Activated naive CD8-positive, alpha-beta T cell treated with anti-CD3 and anti-CD28 coated beads for 36 hours (primary cell): ENCODE measurements at places on chromosomes 2 and 18.

DNA sequence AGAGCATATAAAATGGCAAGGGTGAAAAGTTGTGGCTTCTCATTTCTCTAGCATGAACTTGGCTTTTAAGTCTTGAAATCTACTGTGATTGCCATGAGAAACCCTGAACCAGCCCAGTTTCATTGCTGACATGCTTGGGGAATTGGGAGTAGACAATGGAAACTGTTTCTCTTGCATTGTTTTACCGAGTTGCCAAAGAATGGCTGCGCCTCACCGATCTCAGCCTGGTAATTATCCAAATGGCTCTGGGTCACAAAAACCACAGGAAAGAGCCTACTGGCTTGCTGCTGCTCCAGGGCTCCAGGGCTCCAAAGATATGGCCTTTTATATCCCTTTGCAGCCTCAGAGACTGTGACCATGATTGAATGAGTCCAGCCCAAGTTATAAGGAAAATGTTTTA is 310.4 kb upstream of the NT5C1B start:
- H3K27me3 ChIP-seq = no peaks in the 10 kb centered on the region
- peaks cover 2% of the 10 kb centered on the region for H3K36me3 ChIP-seq
- no peaks in the 10 kb centered on the region for H3K4me1 ChIP-seq
- no peak overlapping the region for H3K27ac ChIP-seq
- no peak overlapping the region for H3K4me3 ChIP-seq

DNA sequence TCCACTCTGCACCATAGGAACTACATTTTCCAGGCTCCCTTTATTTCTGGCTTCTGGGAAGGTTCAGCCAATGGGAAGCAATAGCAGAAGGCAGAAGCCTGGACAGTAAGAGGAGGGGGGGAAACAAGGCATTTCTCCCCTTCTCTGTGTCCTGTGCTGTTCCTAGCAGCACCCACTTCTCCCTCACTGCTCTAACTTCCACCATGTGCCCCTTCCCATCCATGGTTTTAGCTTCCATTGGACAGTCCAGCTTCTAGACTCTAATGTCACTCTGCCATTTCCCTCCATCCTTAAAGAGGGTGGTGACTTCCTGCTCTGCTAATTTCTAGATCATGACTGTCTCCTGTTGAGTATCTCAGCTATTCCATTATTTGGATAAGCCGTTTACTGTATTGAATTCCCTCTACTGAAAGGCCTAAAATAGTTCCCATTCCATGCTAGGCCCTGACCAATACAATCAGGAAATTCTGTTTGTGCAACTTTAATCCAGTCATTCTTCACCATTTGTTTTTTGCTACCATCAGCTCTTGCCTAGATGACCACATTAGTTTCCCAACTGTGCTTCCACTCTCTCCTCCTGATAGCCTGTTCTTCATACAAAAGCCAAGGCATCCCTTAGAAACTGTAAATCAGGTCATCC is 20.8 kb upstream of the LYPD1 start:
- no peak overlapping the region for H3K27ac ChIP-seq
- H3K4me3 ChIP-seq = no peak overlapping the region
- no peaks in the 10 kb centered on the region for H3K4me1 ChIP-seq
- peaks cover 4% of the 10 kb centered on the region for H3K27me3 ChIP-seq
- no peak for DNase-seq

- no peaks in the 10 kb centered on the region for H3K27me3 ChIP-seq
- H3K4me3 ChIP-seq = no peak overlapping the region
- H3K27ac ChIP-seq = no peak overlapping the region
- peaks cover 8% of the 10 kb centered on the region for H3K36me3 ChIP-seq
- peaks cover 36% of the 10 kb centered on the region for H3K4me1 ChIP-seq
These were observed 5.8 kb upstream of the PPP1CB start for GRCh38 chr2:28745876-28746275.

DNA sequence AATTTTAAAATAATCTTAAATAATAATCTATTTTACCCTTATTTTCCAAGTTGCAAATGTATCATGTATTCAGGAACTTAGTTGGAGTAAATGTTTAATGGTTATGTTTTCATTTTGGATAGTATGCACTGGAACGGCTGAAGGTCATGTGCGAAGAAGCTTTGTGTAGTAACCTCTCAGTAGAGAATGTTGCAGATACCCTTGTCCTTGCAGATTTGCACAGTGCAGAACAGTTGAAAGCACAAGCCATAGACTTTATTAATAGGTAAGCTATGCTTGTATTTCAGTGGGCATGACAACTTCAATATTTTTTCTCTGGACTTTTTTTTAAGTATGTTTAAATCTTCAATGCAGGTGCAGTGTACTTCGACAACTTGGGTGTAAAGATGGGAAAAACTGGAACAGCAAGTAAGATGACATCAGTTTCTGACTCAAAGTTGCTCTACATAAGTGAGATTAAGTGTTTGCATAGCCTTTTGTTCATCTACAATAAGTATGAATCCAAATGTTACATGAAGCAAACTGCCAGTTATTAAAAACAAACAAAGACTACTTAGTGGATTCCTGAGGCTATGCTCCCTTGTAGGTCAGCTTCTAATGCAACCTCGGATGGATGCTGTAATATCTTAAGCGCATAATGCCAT is 63.1 kb downstream of the SPOPL start:
- H3K4me1 ChIP-seq = no peaks in the 10 kb centered on the region
- peaks cover 34% of the 10 kb centered on the region for H3K36me3 ChIP-seq
- no peak overlapping the region for H3K27ac ChIP-seq
- H3K27me3 ChIP-seq = no peaks in the 10 kb centered on the region
- no peak for DNase-seq

DNA sequence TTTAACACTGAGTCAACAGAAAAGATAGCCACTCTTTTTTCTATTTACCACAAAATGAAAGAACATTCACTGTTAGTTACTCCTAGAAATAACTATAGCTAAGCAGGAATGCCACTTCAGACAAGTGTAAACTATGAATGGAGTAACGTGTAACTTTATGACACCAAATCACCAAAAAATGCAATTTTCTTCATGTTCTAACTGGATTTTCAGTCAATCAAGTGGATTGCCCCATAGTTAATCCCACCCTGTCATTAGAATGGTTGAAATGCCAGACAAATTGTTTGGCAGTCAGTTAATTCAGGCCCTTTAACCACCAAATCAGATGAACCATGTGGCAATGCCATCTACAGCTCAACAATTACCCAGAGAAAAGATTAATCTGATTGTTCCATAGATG is 9.9 kb downstream of the EPHA4 start:
- H3K4me1 ChIP-seq = no peaks in the 10 kb centered on the region
- H3K27me3 ChIP-seq = peaks cover 40% of the 10 kb centered on the region
- no peak for DNase-seq
- H3K36me3 ChIP-seq = peaks cover 2% of the 10 kb centered on the region
- no peak overlapping the region for H3K27ac ChIP-seq

DNA sequence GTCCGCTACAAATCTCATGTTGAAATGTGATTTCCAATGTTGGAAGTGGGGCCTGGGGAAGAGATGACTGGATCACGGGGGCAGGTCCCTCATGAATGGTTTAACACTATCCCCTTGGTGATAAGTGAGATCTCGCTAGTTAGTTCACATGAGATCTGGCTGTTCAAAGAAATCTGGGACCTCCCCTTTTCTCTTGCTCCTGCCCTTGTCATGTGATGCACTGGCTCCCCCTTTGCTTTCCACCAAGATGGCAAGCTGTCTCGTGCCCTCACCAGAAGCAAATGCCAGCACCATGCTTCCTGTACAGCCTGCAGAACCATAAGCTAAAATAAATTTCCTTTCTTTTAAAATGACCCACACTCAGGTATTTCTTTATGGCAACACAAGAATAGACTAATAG is 57.3 kb upstream of the C2orf15 start:
- no peak overlapping the region for H3K4me3 ChIP-seq
- H3K4me1 ChIP-seq = peaks cover 3% of the 10 kb centered on the region
- DNase-seq = no peak
- peaks cover 5% of the 10 kb centered on the region for H3K36me3 ChIP-seq
- no peak overlapping the region for H3K27ac ChIP-seq
- H3K27me3 ChIP-seq = peaks cover 4% of the 10 kb centered on the region

GRCh38 chr2:120538691-120539423 is 192.9 kb downstream of the INHBB start:
- H3K4me3 ChIP-seq = no peak overlapping the region
- no peak overlapping the region for H3K27ac ChIP-seq
- H3K27me3 ChIP-seq = no peaks in the 10 kb centered on the region
- DNase-seq = no peak

GRCh38 chr18:78903436-78904178 is 76.0 kb upstream of the SALL3 start:
- no peaks in the 10 kb centered on the region for H3K4me1 ChIP-seq
- no peak overlapping the region for H3K27ac ChIP-seq
- H3K36me3 ChIP-seq = no peaks in the 10 kb centered on the region
- H3K27me3 ChIP-seq = peaks cover 18% of the 10 kb centered on the region
- H3K4me3 ChIP-seq = no peak overlapping the region
- no peak for DNase-seq

- peaks cover 5% of the 10 kb centered on the region for H3K27me3 ChIP-seq
- H3K4me1 ChIP-seq = no peaks in the 10 kb centered on the region
- H3K27ac ChIP-seq = no peak overlapping the region
- no peak overlapping the region for H3K4me3 ChIP-seq
These were observed 234.9 kb downstream of the BCL11A start for GRCh38 chr2:60318544-60318943.

DNA sequence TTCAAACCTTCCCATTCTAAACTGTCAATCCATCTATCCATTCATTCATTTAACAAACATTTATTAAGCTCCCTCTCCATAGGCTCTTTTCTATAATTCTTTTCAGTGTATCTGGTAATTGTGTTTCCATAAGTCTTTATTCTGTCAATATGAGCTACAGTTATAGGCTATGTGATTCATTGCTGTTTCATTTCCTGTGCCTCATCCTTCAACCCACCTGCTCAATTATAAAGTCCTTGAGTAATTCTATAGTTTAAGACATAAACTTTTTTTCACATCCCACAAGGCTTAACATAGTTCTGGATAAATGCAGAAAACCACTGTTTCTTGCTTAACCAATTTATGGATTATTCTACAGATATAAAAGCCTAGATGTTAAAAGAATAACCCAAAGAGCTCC is 84.2 kb upstream of the PIK3C3 start:
- H3K4me3 ChIP-seq = no peak overlapping the region
- no peak for DNase-seq
- H3K36me3 ChIP-seq = no peaks in the 10 kb centered on the region
- H3K4me1 ChIP-seq = no peaks in the 10 kb centered on the region

- H3K27me3 ChIP-seq = no peaks in the 10 kb centered on the region
- no peak overlapping the region for H3K27ac ChIP-seq
- no peak overlapping the region for H3K4me3 ChIP-seq
- no peak for DNase-seq
- peaks cover 18% of the 10 kb centered on the region for H3K36me3 ChIP-seq
These were observed 48.8 kb downstream of the STK39 start for GRCh38 chr2:168198476-168199207.
